ENCODE measurements at places on chromosomes 11 and 22.

DNA sequence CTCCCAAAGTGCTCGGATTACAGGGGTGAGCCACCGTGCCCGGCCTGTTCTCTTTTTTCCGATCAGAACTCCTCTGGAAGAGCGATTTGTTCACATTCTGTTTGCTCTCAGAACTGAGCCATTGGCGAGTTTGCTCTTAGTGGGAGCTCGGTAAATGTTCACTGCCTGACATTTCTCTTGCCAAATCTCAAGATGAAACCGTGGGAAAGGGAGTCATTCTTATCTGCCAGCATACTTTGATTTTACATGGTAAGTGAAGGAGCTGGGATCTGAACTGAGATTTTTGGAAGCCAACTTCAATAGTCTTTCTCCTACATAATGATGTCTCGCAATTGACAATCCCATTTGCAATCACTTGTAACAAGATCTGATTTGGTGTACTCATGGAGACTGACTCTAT lies 445.8 kb upstream of the ISX start:
- no peak for DNase-seq

DNA sequence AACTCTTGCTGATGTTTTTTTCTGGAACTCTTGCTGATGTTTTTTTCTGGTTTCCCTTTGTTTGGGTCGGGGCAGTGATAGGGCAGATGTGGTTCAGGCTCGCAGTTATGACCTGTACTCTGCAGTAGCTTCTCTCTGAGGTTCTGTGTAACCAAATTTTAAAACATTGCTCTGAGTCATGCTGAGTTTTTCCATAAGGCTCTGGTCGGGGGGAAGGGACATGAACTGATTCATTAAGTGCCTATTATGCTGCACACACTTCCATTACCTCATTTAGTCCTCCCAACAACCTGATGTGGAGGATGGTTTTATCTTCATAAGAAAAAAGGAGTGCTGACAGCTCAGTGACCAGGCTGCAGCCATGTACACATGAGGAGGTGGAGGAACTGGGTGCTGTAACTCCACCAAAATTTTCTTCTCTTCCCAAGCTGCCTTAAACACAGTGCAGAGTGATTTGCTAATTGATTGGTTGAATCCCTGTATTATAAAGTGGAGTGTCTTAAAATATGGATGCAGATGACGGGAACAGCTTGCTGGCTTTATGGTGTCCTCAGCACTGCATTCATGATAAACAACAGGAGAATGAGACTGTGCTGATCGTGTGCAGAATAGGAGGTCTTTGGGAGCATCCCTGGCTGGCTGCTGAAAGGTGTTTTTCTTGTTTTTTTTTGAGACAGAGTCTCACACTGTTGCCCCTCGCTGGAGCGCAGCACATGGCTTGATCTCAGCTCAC lies 19.1 kb downstream of the TNRC6B start:
- peak; percentile 48 for DNase-seq

- DNase-seq = no peak
Observed at GRCh38 chr22:29117799-29118477, 45.1 kb downstream of the KREMEN1 start.

GRCh38 chr11:45651841-45652749 lies 13.3 kb downstream of the CHST1 start:
- no peak for DNase-seq

DNA sequence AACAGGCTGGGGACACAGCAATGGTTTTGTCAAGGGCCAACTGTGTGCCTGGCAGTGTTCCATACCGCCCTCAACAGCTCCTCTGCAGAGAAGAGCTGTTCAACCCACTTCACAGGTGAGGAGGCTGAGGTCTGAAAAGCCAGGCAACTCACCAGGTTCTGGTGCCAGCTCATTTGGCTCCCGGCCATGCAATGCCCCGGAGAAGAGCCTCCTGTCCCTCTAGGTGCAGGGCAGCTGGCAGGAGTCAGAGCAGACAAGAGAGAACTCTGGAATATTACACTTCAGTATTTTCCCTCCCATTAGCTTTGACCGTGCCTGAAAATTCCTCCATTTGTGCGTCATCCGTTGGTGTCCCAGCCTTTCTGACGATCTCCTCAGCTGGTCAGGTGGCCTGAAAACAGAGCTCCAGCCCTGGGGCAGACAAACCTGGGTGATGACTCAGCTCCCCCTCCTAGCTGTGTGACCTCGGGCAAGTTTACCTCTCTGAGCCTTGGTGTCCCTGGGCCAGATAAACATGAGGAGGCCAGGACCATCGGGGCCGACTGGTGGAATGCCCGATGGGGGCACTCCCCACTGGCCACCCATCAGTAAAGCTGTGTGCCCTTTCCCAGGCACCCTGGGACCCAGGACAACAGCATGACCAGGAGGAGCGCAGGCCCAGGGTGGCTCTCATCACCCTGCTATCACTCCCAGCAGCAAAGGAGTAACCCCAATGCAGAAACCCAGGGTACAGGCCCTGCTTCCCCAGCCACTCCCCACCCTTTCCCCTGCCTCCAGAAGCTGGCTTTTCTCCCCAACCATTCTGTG lies 9.6 kb upstream of the C1QTNF6 start:
- peak; percentile 54 for DNase-seq

- no peak for DNase-seq
Observed at GRCh38 chr22:47094861-47095330, 332.4 kb downstream of the TBC1D22A start.

DNA sequence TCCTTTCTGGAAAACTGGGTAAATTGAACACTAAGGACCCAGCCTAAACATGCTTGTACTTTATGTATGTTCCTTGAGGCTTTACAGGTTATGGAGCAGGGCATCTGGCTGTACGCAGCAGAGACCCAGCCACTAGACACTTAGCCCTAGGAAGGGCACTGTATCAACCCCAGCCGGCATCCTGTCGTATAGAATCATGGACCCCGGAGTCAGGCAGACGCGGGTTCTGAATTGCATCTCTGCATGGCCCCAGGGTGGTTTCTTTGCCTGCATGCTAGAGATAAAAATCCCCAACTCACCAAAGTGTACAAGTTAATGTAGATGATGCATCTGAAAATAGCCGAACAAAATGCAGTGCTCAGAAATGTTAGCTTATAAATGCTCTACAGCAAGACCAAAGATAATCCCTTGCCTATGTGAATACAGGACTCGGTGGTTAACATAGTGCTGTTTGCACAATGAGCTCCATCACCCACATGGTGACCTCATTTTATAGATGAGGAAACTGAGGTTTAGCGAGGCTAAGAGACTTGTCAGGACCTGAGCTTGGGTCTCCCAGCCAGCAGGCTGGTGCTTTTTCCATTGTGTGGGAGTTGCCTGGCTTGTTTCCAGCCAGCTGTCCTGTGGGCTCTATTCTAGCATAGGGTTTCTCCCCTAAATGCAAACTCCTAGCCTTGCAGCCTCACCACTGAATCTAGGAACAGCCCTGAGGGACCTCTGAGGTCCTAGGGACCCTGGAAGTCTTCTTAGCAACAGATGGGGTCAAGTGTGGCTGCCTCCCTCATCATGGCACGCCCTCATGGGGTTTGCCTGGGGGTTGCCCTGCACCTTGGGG lies 7.3 kb downstream of the CD6 start:
- DNase-seq = no peak

GRCh38 chr11:114281388-114281956 lies 14.7 kb upstream of the NNMT start:
- no peak for DNase-seq
